HL-60 (cell line): ENCODE measurements at places on chromosomes 1 and 21.
A peak's percentile ranks its signal among the peaks of the same experiment; 100 is the strongest.

DNA sequence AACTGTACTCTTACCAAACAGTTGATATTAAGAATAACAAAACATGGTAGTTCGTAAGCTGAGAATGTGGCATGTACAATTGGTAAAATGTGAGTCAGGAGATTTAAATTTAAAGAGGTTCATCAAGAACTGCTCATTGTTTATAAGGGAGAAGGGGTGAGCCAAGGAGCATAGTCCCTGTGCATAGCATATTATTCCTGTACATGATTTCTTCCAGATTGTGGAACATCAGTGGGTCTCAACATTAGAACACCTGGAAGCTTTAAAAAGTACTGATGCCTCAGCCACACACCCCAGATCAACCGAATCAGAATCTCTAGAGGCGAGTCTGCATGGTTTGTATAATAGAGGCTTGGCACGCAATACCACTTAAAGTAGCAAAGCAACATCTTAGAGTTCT is 56.1 kb downstream of the KCTD3 start:
- DNase-seq: no peak

GRCh38 chr1:107363154-107363553 is 222.3 kb downstream of the NTNG1 start:
- no peak for DNase-seq

- DNase-seq: no peak
Measured at GRCh38 chr1:195373856-195374255, 1234.4 kb downstream of the KCNT2 start.

DNA sequence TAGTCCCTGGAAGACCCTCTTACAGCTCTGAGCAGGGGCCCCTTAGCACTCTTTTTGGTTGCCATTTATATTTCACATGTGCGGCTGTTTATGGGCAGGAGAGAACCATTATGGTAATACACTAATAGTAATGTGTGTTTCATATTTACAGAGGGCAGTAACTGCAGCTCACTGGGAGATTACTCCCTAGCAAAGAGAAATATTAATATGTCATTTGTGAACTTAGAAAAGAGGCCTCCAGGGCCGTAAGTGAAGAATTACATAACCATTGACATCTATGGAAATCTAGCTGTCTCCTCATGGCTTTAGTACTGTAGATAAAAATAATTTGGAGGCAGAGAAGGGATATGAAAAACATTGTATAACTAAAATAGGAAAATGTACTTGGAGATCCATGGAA is 23.4 kb upstream of the RGS16 start:
- DNase-seq: no peak

DNA sequence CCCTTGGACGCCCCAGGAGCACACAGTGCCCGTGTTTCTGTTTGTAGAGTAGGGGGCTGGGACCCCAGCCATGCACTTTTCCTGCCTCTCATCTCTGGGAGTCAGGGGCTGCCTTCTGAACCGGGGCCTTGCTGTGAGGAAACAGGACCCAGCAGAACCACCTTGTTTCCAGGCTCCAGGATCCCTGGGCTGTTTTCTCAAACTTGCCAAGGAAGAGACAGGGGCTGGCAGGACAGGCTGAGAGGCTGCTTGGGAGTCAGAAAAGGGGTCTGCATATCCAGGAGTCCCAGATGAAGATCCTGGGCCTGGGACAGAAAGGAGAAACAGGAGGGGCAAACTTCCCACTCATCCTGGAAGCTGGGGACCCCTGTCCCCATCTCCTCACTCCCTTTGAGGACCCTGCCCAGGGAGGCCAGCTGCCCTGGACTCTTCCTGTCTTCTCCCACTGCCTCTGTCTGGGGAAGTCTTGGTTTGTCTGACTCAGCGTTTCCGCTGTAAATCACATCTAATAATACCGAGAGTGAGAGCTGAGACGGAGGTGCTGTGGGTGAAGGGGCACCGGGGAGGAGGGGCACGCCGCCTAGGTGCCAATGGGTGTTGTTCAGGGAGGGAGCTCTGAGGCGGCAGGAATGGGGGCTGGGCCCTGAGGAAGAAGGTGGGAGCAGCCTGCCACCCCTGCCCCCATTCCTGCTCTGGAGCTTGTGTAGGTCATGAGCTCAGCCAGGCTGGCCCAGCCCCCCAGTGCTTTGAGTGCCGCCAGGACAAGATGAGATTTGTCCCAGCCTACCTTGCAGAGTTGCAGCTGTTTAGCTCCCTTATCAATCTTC is 16.7 kb downstream of the POU3F1 start:
- no peak for DNase-seq

DNA sequence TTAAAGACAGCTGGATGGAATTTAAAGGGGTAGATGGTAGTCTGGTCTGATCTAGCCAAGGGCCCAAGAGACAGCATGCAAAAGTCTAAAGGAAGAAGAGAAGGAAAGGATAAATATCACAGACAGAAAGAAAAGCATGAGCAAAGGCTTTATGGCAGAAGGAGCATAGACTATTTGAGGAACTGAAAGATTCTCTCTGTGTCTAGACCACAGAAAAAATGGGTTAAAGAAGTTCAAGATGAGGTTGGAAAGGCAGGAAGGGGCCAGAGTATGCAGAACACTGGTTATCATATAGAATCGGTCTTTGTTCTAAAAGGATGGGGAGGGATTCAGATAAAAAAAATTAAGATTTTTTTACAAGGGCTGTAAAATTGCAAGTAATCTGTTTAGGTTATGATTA is 136.8 kb upstream of the SGIP1 start:
- DNase-seq: no peak

DNA sequence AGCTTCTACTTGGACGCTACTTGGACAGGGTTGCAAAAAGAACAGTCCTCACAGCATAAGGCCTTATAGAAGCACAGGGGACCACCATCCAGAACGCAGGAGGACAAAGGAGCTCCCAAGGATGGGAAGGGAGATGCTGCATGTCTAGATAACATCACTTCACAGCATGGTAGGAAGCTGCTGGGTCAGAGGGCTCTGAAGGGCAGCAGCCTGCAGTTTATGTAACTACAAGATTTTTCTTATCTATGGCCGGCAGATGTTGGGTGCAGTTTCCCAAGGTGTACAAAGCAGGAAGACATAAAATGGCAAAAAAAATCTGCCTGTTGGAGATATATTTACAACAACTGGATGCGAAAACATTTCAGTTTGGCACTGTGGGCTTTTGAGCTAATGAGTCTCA is 45.3 kb upstream of the SLC5A9 start:
- no peak for DNase-seq

GRCh38 chr1:145796753-145797152 is 27.1 kb downstream of the RNF115 start:
- no peak for DNase-seq

DNA sequence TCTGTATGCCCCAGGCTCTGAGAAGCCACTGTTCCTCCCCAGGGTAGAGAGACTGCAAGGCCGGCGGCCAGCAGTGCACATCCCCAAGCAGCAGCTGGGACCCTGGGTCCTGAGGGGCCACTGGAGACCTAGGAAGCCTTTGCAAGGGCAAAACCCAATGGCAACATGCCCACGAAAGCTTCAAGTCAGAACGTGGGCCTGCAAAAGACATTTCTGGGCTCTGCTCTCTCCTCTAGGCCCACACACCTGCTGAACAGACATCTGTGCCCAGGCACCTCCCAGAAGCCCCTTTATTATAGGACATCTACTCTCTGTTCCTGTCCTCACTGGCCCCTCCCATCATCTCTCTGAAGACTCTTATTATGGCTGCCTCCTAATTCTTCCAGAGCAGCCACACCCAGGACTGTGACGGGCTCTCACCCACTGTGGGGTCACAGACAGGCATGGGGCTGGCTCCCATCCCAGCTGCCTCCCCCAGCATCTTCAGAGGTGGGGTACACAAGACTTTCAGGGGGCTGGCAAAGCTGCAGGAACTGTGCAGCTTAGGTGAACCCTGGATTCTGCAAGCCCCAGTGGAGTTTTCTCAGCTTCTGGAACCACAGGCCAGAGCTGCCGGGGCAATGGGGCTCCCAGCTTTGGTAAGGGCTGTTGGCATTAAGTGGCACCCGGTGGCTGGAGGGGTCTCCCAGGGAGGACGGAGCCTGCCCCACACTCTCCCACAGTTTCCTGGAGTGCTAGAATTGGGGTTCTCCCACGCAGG is 12.6 kb downstream of the TRIM11 start:
- no peak for DNase-seq

DNA sequence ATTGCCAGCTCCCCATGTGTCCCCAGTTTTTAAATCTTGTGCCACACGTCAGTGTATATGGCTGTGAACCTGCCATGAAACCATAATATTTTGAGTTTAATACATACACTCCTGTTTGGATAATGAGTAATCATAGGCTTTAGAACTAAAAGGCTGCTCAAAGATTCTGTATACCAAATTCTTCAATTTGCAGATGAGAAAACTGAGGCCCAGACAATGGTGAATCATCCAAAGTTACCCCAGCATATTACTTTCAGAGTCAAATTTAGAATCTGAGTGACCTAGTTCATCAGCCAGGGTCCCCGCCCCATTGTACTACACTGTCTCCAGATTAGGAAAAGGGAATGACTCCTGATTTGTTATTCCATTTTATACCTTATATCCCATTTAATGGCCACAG is 224.6 kb downstream of the FGGY start:
- DNase-seq: no peak

DNA sequence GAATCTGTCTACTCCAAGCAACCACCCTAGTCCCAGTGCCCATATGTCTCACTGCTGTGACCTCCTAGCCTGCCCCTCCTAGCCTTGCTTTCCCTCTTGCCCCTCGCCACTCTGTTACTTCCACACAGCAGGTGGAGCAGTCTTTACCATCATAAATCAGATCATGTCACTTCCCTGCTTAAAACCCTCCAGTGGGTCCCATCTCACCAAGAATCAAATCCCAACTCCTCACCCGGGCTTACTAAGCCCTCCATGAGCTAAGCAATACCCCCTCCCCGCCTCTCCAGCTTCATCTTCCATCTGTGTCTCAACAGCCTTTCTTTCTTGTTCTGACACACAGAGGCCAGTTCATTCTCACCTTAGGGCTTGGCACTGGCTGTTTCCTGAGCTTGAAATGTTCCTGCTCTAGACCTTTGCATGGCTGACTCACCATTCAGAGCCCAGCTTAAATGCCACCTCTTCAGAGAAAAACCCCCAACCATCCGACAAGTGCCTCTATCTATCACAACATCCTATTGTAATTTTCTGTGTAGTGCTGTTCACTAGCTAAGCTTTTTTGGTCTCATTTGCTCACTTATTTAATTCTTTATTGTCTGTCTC is 22.3 kb downstream of the KNCN start:
- no peak for DNase-seq

DNA sequence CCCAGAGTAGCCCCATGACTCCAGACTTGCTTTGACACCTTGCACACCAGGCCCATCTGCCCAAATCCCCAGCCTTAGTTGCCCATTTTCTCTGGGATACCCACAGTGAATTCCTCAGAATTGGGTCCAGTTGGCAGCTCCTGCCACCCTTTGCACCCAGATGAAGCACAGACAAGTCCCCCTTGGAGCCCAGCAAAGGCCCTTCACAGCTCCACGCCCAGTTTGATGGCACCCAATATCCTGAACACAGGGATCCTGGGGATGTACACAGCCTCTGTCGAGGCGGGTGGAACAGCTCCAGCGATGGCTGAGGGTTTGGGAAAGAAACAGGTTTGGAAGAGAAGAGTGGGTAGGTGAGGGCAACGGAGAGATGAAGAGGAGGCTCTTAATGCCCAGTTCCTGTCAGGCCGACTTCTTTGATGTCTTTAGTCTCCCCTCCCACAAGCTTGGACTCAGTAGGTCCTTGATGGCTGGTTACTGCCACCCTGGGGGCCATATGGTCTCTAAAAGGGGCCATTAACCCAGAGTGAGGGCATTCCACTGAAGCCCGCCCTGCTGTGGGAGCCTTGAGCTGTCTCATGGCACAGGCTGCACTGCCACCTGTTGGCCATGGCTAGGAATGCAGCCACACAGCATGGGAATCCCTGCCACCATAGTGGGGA is 21.7 kb downstream of the TMEM53 start:
- DNase-seq: peak; percentile 34

DNA sequence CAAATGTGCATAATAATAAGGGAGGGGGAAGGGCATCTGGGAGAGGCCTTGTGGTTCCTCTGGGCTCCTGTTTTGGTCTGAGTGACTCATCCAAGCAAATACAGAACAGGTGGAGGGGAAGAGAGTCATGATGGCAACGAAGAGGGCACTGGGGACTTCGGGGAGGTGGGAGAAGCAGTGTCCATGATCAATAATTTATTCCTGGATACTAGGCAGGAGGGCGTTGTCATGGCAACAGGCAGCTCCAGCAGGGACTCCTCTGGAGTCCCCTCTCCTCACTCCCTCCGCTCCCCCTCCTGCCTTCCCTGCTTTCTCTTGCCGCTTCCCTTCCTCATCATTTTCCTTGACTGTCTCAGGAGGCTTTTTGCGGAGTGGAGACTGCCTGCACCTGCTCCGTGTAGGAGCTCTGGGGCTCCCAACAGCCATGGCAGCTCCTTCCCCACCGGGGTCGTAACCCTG is 12.3 kb upstream of the NFASC start:
- DNase-seq: no peak

DNA sequence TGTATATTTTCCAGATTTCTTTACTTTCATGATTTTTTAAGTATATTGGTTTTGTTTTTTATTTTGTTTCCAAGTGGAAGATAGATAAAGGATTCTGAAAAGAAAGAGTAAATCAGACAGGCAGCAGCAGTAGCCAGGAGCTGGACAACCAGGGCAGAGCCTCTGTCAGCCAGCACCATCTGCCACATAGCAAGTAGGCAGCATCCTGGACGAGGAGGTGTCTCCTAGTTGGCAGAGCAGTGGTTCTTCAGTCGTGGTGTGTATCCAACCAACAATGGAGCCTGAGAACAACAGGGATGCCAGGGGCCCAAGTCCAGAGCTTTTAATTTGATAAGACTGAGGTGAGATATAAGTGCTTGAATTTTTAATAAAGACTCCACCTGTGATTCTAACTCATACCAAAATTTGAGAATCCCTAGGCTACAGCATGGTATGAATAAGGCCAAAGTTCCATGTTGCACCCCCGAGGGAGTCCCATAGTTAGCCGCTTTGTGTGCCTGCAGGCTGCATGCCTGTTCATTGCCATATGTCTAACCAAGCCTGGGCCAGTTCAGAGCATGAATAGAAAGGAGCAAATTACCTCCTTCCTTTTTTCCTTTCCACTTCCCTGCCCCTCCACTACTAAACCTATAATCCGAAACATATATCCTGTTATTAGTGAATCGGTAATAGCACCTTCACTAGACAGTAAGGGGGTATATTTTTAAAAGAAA is 153.2 kb downstream of the NTNG1 start:
- no peak for DNase-seq

- no peak for DNase-seq
Measured at GRCh38 chr1:156376146-156376545, 7.1 kb downstream of the RHBG start.

- DNase-seq: no peak
Measured at GRCh38 chr1:87795615-87796337, 467.1 kb downstream of the LMO4 start.

DNA sequence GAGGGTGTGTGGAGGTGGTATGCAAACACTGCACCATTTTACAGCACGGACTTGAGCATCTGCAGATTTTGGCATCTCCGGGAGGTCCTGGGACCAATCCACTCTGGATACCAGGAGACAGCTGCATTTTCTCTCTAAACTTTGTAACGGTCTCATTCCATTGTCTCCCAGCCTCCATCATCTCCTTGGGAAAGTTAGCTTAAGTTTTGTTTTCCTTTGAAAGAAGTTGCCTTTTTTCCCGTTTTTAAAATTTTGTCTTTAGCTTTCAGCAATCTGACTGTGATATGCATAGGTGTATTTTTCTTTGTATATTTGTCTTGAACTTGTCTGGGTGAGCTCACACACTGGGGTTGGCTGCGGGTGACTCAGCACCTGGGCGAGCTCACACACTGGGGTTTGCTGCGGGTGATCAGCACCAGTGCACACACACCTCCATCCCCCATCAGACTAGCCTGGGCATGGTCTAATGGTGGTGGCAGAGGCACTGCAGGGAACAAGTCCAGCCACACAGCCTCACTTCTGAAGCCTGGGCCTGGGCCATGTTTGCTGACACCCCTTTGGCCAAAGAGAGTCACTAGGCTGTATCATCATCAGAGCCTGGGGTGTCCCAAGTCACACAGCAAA is 32.1 kb upstream of the COL18A1 start:
- DNase-seq: no peak
